HuH-7.5 (cell line): ENCODE measurements at places on chromosomes 2 and 18.
A peak's percentile ranks its signal among the peaks of the same experiment; 100 is the strongest.

DNA sequence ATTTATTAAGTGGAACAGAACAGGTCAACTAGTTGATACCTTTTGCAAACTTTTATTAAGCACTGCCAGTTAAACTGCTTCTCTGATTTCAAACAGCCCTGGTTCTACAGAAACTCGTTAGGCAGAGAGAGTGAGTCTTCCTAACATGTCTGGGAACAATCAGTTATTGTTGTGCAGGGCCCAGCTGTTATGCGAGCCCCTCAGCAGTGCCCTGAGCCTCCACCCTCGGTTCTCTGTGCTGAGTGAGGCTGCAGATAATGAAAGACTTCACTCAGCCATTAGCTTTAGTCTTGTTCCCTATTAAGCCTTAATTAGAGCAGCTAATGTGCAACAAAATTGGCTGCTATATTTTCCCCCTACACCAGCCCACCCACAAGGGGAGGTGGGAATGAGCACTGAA lies 39.6 kb downstream of the KCTD18 start:
- DNase-seq, result no peak

- DNase-seq, result no peak
Observed at GRCh38 chr2:132721938-132722337, 51.9 kb upstream of the LYPD1 start.

DNA sequence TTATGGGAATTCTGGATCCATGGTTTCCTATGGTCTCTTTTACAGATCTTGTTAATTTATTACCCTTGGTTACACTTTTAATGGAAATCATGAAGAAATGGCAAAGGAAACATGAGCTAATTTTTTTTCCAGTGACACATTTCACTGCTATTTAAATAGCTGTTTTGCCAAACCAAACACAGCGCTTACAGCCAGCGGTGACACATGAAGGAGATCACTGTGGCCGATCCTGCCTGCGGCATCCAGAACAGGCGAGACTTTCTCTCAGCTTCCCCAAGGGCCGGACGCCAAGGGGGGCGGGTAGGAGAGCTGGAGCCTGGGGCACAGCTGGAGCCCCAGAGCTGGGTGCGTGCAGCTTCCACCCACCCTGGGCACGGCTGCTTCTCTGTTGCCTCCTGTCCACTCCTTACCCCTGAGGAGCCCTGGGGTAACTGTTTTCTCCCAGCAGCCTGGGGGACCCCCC lies 81.4 kb upstream of the PKDCC start:
- no peak for DNase-seq

GRCh38 chr18:2417861-2418610 lies 153.3 kb downstream of the METTL4 start:
- DNase-seq, result no peak

- DNase-seq, result no peak
Observed at GRCh38 chr18:10064267-10064666, 150.5 kb downstream of the VAPA start.

DNA sequence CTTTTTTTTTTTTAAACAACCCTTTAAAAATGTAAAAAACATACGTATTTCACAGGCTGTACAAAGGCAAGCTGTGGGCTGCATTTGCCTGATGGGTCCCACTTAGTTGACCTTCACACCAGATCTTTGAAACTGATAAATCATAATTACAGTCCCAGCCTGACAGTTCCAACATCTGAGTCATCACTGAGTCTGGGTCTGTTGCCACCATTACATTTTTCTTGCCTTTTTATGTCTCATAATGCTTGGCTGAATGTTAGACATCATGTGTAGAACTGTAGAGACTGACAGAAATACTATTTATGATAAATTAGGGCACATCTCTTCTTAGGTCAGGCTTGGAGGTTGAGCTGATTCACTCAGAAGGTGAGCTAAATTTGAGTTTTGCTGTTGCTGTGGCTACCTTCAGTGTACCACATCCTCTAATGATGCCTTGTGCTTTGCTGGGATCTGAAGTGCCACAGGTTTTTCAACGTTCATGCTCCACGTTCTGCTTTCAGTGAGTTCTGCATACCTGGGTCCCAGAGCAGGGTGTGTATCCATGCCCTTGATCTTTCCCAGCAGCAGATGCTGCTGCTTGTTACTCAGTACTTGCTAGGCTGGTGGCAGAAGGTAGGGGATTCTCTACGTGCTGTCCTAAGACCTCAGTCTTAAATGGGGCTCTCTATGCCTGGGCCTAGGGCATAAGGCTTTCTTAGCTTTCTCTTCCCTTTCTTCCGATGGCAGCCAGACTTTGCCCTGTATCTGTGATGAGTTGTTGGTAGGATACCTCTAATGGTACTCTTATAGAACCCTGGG lies 160.6 kb upstream of the SMAD7 start:
- DNase-seq, result no peak

DNA sequence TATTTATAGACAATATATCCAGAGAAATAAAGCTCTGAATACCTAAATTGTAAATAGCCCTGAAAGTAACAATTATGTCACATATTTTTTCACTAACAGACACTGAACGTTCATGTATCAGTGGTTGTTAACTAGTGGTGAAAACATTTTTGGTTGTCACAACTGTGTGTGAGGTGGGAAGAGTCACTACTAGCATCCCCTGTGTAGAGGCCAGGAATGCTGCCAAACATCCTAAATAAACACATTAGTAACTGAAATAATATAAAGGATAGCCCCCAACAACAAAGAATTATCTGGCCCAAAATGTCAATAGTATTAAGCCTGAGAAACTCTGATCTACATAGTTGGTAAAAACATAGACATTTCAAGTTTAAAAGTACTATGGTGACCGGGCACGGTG lies 64.5 kb downstream of the ROCK1 start:
- no peak for DNase-seq

DNA sequence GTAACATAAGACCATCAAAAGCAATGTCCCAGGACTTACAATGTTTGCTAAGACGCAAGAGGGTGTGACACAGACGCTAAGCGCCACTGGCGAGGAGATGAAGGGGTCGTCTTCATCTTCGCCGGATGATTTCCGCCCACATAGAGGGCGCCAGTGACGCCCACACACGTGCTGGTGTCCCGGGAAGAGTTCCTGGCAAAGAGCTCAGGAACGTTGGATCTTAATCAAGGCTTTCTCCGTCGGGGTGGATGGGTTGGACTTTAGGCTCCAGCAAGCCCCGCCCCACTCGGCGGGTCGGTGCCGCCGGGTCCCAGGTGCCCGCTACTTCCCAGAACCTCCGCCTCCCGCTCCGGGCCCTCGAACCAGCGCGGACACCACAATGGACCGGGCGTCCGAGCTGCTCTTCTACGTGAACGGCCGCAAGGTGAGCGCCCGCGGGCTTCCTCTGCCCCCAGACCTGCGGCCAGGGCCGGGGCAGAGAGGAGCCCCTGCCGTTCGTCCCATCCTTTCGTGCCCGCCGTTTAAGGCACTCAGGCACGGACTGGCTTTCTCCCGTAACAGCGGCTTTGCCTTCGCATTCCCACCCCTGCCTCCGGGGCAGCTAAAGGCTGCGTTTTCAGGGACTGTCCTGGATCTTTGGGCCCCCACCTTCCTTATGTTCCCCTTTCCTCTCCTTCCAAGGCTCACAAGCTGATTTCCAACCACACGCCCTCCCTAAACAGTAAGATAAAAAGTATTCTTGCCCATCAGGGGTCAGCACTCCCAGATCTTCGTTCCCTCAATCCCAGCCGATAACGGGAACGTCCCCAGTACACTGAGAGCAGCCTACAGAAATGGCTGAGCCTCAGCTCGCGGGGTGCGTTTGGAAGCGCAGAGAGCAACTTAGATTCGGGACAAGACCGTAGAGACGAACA lies at the start of gene AOX1:
Gene AOX1, plus strand, starts transcription at position 285 of the 914 bp plus-strand sequence. Its CDS starts 95 bp downstream, at position 380.
- no peak for DNase-seq

- no peak for DNase-seq
Observed at GRCh38 chr2:85485815-85486214, 53.2 kb upstream of the MAT2A start.

DNA sequence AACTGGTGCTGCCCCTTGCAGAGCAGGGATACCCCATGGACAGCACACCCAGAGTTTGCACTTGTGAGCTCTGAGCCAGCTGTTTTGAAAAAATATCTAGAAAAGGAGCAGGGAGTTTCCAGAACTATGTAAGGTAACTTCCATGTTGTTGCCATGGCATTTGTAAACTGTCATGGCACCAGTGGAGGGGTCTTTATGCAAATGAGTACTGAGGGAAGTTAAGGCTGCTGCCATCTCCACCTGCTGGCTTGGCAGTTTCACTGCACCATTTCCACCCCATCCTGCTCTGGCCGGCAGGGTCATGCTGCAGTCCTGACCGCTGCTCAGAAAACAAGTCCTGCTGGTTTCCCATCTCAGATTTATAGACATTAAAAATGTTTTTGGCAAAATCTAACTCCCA lies 52.3 kb upstream of the SNTG2 start:
- peak; percentile 15 for DNase-seq

DNA sequence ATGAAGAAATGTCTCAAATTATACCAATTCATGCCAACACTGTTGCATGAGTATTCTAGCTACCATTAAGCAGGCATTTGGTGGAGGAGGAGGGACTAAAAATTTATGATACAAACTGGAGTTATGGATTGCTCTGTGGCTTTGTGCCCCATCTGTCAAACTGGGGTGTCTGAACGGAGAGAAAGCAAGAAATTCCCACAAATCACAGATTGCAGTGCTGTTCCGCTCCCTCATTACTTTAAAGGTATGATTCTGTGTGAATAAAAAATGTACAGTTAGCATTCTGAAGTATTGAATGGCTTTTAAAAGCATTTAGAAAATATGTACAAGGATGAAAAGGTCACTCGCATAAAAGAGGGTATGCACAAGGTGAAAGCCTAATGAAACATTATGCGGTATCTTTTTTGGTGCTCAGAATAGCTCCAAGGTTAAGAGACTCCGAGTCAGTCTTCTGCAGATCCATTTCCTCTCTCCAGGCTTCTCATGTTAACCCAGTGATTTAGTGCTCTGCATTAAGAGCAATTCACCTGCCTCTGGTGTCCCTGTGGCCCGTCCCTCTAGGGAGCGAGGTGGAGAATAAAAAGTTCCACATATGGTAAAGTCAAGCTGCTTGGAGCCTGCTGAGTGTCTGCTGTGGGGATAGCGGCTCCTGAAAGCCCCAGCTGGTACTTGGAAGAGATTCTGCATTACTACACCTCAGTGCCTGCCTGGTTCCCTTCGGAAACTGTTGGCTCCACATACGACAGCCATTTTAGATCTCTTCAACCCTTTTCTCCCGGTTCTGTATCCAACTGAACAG lies 184.2 kb downstream of the ZNF521 start:
- no peak for DNase-seq

DNA sequence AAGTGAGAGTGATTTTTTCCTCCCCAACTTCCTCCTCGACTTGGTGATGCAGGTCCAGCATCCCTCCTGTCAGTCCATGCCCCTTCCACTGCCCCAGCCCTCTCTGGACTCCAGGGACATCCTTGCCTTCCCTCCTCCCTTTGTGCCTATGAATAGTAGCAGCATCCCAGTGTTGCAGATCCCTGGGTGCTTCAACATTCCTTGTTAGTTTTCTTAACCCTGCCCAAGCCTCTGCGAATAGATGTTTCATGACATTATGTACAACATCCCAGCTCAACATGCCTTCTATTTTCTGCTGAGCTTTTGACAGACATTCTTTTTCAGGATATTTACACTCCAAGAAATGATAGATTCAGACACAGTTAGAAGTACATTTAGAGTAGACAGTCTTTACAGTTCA lies 35.3 kb upstream of the CCDC150 start:
- no peak for DNase-seq

DNA sequence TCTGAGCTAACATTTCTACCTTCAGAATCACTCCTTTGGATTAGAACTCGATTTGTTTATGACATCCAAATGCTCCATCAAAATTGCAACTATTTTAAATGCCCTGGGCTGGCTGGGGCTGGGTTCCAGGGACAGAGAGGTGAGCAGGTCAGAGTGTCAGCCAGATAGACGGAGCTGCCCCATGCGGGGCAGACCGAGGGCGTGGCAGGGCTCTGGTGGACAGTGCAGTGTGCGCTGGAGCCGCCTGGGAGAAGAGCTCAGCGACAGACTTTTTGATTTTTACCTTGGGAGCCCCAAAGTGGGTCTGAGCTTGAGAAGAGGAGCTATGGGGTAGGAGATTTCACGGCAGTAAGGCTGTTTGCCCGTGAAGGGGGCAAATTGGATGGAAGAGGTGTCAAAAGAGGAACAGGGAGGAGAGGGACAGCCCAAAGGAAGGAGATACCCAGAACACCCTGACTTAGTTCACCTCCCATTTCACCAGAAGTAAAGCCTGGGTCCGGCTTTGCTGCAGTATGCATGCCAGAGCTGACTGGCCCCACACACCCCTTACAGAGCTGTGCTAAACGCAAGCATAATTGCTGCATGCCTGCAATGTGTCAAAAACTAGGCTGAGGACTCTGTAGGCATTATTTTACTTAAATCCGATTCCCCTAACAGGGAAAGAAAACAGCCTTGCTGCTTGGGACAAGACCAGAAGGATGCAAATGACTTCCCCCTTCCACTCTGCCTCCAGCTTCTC lies 33.7 kb downstream of the EN1 start:
- DNase-seq, result no peak

GRCh38 chr2:38030635-38031355 lies 45.2 kb downstream of the CYP1B1 start:
- no peak for DNase-seq

- DNase-seq, result no peak
Observed at GRCh38 chr2:106523976-106524665, 37.0 kb downstream of the CD8B2 start.

- DNase-seq, result no peak
Observed at GRCh38 chr2:63587814-63588384, 378 bp downstream of the WDPCP start.
